ENCODE measurements at places on chromosomes 3 and 15. TPM values are rescaled to one million over a fixed set of nuclear protein-coding genes. Genes with fewer than 3 reads are reported as not detected.

ESYT3 gene
- total RNA-seq = 0.09 TPM

DNA sequence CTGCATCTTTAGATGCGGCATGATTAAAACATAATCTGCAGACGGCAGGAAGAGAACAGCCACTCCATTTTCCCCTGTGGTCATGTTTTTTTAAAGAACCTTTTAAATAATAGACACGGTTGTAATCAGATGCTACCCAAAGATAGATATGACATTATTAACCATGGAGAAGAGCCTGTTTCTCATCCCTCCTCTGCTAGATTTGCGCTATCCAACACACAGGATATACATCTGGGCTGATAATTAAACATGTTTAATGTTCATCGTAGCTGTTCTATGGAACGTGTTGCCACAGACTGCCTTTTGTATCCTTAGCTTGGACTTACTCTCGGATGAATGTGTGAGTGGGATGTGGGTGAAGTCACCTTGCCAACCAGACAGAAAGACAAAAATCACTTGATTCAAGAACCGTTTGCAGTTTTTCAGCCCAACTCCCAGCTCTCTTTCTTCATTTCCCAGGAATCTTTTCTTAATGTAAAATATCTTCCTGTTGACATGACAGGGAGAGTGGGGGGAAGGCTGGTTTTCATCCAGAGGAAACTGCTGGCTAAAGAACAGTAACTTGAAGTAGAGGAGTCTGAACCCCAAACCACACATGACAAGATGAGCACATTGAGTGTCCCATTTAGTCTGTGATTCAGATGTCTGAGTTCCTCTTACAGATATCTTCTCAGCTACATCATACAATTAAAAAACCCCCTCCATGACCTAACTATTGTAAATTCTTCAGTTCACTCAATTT lies 118.6 kb upstream of the PRICKLE2 start:
- ATAC-seq = no peak

- ATAC-seq = no peak
These were observed 289.0 kb downstream of the TLE3 start for GRCh38 chr15:69808756-69809155.

DNA sequence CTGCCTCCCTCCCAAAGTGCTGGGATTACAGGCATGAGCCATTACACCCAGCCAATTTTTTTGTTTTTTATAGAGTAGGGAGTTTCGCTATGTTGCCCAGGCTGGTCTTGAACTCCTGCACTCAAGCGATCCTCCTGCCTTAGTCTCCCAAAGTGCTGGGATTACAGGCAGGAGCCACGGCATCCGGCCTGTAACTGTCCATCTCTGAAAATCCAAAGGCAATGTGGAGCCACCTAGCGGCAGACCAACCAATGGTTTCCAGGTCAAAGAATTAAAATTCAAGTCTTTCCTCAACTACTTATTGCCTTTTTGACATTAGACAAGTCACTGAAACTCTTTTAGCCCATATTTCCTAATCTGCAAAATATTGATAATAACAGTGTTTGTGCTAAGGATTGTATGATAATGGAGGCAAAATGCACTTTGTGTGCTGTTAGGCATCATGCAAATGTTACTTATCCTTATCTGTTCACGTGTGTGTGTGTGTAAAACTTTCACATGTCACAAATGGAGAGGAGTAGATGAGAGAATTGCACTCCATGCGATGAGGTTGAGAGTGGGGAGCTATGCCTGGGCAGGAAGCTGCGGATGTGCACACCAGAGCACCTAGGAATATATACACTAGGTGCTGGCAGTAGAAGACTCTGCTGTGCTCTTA lies 48.7 kb downstream of the COL8A1 start:
- ATAC-seq = no peak

DNA sequence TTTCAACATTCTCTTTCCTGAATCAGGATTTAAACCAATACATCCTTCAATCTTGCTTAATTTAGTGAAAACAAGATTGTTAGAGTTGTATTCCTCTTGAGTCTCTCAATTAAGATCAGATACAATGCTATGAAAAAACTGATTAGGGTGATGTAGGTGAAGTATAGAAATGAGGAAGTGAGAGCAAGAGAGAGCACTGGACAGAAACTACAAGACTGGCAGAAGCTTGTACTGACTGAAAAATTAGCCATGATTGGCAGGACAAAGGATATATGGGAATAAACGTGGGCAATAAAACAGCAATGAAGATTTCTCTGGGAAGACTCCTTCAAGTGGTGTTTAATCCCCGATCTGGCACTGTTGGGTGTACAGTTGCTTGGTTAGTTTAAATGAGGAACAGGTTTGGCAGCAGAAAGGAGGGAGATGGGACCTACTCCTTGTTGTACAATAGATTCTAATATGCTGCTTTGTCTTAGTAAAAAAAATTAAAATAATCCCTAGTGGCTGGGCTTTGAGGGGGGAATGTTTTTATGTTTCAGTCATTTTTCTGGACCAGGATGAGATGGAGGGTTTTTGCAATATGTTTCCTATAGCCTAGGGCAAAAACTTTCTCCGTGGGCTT lies 252.7 kb downstream of the SLC9A9 start:
- ATAC-seq = no peak

Data from activated T-helper 17 cell treated with anti-CD3 and anti-CD28 coated beads, Interleukin-2, amount 50 U/mL, for 72 hours (primary cell).